NCI-H187 (cell line): ENCODE measurements at places on chromosomes 11 and 22.

GRCh38 chr11:77064648-77065217 lies 2.0 kb upstream of the CAPN5 start:
- DNase-seq, result no peak

- peak; percentile 9 for DNase-seq
Observed at GRCh38 chr11:59053387-59053786, 32.7 kb upstream of the GLYATL1B start.

GRCh38 chr22:50072167-50072555 lies 13.1 kb downstream of the MLC1 start:
- no peak for DNase-seq

DNA sequence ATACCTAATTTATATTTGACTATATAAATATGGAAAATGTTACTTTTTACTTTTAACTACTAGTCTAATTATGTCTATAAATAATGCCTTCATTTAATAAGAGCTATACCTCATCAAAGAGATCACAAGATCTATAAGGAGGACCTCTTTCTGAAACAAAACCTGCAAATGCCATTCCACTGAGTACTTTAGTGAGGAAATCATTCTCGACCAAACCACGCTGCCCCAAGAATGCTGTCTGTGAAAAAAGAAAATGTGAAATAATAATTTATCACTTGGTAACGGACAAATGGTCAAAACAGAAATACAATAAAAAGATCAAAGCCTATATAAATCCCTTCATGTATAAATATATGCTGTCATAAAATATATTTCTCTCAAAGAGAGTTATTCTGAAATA lies 301.7 kb downstream of the SBF2 start:
- DNase-seq, result no peak

DNA sequence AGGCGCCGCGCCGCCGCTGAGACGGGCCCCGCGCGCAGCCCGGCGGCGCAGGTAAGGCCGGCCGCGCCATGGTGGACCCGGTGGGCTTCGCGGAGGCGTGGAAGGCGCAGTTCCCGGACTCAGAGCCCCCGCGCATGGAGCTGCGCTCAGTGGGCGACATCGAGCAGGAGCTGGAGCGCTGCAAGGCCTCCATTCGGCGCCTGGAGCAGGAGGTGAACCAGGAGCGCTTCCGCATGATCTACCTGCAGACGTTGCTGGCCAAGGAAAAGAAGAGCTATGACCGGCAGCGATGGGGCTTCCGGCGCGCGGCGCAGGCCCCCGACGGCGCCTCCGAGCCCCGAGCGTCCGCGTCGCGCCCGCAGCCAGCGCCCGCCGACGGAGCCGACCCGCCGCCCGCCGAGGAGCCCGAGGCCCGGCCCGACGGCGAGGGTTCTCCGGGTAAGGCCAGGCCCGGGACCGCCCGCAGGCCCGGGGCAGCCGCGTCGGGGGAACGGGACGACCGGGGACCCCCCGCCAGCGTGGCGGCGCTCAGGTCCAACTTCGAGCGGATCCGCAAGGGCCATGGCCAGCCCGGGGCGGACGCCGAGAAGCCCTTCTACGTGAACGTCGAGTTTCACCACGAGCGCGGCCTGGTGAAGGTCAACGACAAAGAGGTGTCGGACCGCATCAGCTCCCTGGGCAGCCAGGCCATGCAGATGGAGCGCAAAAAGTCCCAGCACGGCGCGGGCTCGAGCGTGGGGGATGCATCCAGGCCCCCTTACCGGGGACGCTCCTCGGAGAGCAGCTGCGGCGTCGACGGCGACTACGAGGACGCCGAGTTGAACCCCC lies 798 bp downstream of the BCR start:
- DNase-seq, result no peak

GRCh38 chr11:45643598-45644260 lies 21.7 kb downstream of the CHST1 start:
- DNase-seq, result no peak

GRCh38 chr11:78741741-78742140 lies 167.1 kb upstream of the NARS2 start:
- DNase-seq, result no peak

DNA sequence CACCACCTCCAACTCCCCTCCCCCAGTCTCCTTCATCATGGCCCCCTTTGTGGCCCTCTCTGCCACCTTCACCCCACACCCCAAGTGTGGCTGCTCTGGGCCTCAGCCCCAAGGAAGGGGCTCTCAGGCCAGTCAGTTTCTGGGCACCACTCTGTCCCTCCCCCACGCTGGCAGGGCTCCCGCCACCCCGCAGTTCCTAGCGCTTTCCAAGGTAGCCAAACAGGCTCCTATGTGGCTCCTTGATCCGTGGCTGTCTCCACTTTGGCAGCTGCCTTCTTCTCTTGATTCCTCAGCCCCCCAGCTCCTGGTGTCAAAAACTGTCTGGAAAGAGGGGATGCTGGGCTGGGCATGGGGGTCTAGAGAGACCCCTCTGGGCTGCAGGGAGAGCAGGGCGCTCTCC lies 10.4 kb upstream of the CACNA1I start:
- no peak for DNase-seq
